ENCODE measurements at places on chromosomes 12 and 14.

- DNase-seq = no peak
These were observed 497.1 kb upstream of the RPL10L start for GRCh38 chr14:47148686-47149085.

GRCh38 chr12:72256725-72257124 lies 15.4 kb upstream of the TRHDE start:
- peak; percentile 75 for DNase-seq

DNA sequence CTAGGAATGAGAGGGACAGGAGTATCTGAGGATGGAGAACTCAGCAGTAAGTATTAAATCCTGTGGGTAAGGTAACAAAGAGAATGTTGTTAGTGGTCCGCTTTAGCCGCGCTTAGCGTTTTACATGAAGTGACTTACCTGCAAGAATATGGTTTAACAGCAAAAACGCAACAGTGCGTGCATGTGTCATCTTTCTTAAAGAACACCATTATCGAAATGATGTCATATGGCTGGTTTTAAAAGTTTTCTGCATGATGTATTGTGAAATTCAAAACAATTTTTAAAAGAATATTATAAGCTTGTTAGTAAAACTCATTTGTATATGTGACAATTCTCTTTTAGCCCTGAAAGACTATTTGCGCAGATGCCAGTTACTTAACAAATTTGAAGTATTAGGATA lies 1.7 kb downstream of the LEMD3 start:
- no peak for DNase-seq

DNA sequence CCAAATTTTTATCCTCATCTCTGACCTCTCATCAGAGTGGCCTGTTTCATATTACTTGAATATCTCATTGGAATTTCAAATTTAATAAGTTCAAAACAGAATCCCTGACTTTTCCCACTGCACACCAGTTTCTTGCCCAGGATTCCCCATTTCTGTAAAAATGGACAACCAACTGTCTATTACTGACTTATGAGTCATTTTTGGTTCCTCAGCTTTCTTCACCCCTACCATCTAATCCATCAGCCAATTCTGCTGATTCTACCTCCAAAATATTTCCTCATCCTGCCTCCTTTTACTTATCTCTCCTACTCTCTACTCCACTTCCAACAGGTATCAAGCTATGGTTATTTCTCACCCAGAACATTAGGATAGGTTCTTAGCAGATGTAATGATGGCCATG lies 44.2 kb downstream of the TMX1 start:
- DNase-seq = peak; percentile 32

- DNase-seq = peak; percentile 59
These were observed 62.7 kb downstream of the RASSF3 start for GRCh38 chr12:64672925-64673409.

GRCh38 chr12:80513211-80513610 lies 69.2 kb downstream of the PTPRQ start:
- no peak for DNase-seq

GRCh38 chr12:56046027-56046780 lies 4.5 kb downstream of the RPS26 start:
- no peak for DNase-seq

DNA sequence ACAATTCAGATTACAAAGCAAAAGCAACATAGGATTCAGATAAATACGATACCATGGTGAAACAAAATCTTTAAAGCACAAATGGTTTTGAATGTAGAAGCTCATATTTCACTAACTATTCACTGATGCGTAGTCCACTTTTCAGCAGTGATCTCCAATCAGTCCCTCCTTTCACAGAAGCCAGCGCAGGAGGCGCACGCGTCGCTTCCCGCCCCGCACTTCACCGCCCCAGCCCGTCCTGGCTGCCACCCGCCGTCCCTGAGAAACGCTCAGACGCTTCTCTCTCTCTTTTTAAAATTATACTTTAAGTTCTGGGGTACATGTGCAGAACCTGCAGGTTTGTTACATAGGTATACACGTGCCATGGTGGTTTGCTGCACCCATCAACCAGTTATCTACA lies 19.8 kb upstream of the CHFR start:
- DNase-seq = no peak

DNA sequence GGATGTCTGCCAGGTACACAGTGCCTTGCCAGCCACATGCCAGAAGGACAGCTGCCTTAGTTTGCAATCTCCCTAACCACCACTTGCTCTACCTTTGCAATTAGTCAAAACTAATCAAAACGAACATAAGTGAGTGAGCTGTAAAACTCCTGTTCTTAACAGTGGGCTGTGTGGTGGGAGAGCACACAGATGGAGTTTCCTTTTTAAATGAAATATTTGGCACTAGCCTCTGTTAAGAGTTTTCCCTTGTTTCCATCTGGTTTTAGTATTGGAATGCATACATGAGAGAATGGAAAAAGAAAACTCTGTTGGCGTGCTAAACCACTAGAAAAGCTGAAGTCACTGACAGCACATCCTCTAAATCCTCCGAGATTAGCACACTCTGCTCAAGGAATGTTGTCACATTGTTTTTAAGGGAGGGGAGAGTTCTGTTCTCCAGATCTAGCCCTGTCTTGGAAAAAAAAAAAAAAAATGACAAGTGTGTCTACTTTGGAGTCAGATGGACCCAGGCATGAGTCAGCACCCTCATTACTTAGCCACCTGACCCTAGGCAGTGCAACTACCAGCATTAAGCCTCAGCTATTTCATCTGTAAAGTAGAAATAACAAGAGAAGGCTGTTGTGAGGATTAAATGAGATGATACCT lies 83.9 kb downstream of the STXBP6 start:
- DNase-seq = peak; percentile 96

GRCh38 chr14:100587086-100587762 lies at the start of gene BEGAIN:
TSS of gene BEGAIN (minus strand) at chr14:100587417. CDS start at chr14:100587290, 127 bp downstream.
- no peak for DNase-seq

- DNase-seq = peak; percentile 98
These were observed 5.2 kb downstream of the P2RX4 start for GRCh38 chr12:121214855-121215745.

DNA sequence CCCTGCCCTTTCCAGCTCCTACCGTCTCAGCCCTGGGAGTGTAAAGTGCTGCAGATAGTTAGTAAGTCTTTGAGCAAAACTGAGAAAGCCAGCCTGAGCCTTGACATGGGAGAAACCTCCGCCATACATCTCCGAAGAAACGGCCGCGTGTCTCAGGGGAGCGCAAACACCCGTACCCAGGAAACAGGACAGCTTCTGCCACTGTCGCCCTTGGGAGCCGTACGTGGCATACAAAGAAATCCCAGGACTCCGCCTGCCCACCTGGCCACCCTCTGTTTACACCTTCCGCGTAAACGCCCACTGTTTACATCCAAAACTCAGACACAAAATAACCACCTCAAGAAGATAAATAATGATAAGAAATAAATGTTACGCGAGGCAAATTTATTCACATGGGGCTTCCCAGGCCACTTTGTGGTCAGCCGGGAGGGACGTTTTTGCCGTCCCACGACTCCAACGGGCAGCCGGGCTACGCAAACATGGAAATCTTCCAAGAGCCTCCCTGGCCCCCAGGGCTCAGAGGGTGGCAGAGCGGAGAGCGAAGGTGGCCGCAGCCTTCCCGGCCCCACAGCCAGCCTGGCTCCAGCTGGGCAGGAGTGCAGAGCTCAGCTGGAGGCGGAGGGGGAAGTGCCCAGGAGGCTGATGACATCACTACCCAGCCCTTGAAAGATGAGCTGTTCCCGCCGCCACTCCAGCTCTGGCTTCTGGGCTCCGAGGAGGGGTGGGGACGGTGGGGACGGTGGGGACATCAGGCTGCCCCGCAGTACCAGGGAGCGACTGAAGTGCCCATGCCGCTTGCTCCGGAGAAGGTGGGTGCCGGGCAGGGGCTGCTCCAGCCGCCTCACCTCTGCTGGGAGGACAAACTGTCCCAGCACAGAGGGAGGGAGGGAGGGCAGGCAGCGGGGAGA lies at the start of gene BDKRB2:
TSS of gene BDKRB2 (plus strand) at position 689 of the 908 bp plus-strand sequence. CDS start 32,269 bp downstream, outside the sequence.
- DNase-seq = peak; percentile 89

DNA sequence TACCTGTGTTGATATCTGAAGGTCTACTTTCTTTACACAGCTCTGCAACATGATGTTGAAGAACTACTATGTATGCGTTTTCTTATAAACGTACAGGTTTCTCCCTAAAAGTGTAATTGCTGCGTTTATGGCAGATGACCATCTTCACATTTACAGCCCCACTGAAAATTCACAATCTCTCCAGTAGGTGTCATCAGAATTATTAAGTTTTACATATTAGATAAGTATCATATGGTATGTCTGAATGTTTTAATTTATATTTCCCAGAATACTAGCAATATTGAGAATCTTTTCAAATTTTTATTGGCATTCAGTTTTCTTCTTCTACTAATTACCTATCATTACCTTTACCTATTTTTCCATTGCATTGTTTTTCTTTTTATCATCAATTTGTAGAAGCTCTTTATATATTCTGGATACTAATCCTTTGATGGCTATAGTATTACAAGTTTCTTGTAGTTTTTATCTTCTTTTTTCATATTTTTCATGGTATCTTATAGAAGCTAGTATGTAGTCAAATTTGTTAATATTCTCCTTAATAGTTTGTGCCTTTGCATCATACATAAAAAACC lies 123.5 kb downstream of the CAPZA3 start:
- DNase-seq = peak; percentile 49

- DNase-seq = peak; percentile 100
These were observed 97.5 kb downstream of the ZFP36L1 start for GRCh38 chr14:68695326-68695768.

GRCh38 chr14:59207506-59207933 lies 19.1 kb downstream of the DAAM1 start:
- no peak for DNase-seq

- no peak for DNase-seq
These were observed 159.1 kb upstream of the LMNTD1 start for GRCh38 chr12:25712169-25712568.

- no peak for DNase-seq
These were observed 123.0 kb downstream of the PRKD1 start for GRCh38 chr14:29804481-29805266.

DNA sequence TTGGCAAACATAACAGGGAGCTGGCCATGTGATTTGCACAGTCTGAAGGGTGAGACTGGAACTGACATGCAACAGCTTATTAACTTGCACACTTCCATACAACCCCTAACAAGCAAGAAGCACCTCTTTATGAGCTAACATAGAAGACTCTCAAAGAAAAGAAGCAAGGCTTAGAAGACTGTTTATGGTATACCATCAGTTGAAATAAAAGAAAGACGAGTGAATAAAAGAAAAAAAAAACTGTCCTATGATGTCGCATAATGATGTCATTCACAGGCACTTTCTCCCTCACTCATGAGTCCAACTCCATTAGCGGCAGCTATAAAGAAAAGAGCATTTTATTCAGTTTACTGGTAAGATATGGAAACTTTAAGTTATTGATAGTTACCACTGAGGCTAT lies 3.3 kb upstream of the MDM1 start:
- no peak for DNase-seq

DNA sequence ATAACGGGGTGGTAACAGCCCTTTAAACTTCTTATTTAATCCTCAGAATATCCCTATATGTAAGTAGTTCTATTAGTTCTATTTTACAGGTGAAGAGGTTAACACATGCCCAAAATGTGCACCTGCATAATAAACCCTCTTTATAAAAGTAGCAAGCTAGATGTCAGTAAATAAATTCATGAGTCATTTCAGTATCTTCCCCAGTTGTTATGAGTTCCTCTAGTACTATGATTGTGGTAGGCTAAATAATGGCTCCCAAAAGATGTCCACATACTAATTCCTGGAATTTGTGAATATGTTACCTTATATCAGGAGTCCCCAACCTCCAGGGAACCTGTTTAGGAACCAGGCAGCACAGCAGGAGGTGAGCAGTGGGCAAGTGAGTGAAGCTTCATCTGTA lies 106.5 kb downstream of the TMTC3 start:
- no peak for DNase-seq

- DNase-seq = no peak
These were observed 11.6 kb downstream of the POMT2 start for GRCh38 chr14:77309131-77309530.
